Retina (tissue), 1 donor: ENCODE measurements at places on chromosomes 16 and 17.

DNA sequence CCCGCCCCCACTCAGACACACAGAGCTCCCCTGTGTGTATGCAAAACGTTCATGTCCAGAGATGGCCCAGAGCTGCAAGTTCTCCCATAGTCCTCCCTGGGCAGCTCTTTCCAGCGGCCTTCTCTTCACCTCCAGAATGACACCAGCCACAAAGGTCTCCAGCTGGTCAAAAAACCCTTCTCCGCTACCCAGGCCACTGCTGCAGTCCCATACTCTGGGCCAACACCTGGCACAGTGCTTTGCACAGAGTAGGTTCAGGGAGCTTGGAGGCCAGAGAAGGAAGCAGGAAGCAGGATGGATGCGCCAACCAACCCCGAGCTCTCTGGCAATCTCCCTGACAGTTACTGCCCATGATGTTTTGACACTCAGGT is 1.1 kb upstream of the STAT5B start:
- DNase-seq = no peak

GRCh38 chr17:2484876-2485275 is 26.8 kb downstream of the METTL16 start:
- peak; percentile 88 for DNase-seq

GRCh38 chr17:77735081-77735565 is 223.4 kb upstream of the TNRC6C start:
- peak; percentile 73 for DNase-seq

DNA sequence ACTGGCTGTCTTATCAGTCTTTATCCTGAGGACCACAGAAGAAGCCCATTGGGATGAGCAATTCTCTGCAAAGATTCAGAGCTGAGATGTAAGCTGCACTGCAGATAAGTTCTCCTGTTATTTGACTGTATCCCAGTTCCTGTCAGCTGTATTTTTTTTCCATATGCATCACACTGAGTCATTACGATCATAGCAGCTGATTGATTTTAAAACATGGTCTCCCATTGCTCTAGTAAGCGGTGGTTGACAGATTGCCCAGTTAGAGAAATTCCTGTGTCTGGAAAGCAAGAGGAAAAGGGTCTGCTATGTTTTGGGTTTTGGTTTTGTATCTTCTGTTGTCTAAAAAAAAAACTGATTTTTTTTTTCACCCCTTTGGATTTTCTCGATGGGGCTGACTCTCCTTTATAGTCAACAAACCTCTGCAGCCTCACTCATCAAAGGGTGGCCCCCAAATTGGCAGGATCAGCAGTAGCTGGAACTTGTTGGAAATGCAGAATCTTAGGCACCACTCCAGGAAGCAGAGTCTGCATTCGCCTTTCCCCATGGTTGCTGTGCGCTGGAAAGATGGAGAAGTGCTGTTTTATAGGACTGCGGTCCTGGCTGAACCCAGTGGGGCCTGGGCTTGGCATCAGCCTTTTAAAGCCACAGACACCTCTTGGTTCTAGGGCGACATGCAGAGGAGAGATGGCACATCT is 220.1 kb upstream of the MPHOSPH6 start:
- no peak for DNase-seq

- no peak for DNase-seq
Observed at GRCh38 chr16:84555418-84556196, 51.1 kb upstream of the MEAK7 start.

DNA sequence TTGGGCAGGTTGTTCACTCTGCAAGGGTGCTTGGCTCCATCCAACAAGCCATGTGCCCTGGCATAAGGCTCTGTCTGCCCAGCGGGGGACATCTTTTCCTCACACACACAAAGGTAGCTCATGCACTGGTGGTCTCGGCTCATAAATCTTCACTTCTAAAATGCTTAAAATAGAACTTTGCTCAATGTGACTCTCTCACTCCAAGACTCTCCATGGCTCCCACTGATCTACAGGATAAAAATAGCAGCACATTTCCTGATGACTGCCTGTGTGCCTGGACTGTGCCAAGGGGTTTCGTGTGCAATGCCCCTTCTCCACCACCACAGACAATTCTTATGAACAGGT is 15.1 kb upstream of the CIBAR2 start:
- DNase-seq = no peak

DNA sequence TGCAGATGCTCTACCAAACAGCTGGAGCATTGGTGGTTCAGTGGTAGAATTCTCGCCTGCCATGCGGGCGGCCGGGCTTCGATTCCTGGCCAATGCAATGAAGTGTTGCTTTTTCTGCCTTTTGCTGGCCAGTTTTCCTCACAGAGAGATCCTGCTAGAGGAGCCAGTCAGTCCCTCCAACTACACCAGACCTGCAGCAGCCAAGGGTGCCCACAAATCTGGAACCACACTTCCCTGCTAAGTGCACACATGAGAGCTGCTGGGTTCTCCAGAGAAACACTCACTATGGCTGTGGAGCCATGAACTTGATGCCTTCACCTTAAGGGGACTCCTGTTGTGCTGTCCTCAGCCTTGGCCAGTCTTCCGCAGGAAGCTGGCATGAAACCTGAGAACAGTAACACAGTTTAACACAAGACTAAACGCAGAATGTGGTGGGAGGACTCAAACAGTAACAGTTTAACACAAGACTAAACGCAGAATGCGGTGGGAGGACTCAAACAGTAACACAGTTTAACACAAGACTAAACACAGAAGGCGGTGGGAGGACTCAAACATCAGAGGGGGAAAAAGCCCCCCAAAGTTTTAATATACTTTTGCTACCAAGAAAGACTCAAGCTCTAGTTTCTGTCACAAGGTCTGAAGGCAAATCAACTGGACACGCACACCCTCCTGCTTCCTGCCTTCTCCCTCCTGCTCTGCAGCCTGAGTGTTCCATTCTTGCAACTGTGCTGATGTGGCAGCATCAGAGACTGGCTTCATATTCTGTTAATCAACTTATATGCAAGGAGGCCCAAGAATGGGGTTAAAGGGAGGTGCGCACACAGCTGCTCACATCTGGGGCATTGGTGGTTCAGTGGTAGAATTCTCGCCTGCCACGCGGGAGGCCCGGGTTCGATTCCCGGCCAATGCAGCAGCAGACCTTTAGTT is 12.0 kb downstream of the VAC14 start:
- no peak for DNase-seq

DNA sequence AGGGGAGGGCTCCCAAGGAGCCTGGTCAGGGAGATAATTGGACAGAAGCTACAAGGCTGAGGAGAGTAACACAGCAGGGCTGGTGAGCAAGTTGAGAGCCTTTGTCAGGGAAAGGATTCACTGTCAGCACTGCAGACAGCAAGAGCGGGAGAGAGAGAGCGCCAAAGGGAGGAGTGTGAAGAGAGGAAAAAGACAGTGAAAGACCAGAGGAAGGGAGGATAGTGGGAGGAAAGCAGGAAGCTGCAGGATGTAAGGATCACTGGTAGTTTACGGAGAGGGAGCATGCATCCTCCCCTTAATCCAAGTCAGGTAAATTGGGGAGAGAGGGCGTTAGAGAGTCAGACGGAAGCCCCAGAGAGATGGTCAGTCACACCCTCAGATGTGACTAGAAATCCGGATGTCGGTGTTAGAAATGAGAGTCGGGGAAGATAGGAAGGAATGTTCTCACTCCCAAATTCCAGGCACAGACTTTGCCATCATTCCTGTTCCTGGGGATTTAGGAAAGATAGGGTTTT is 13.8 kb upstream of the SPOP start:
- no peak for DNase-seq

DNA sequence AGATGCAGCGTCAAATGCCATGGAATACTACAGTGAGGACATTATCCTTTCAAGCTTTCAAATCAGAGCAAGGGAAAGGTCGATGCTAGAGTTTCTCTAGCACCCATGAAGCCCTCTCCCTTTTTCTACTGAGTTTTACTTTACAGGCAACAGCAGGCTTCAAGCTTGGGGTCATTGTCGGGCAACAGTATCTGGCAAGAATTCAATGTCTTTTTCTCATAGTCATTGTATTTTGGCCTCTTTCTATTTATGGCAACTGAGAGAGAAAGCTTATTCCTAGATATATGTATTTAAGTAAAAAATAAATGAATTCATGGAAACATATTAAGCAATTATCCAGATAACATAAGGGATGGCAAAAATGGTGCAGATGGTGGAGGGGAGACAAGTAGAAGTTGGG is 364 bp upstream of the CETP start:
- DNase-seq = no peak

GRCh38 chr17:75344666-75345065 is 55.4 kb upstream of the SLC25A19 start:
- DNase-seq = no peak

DNA sequence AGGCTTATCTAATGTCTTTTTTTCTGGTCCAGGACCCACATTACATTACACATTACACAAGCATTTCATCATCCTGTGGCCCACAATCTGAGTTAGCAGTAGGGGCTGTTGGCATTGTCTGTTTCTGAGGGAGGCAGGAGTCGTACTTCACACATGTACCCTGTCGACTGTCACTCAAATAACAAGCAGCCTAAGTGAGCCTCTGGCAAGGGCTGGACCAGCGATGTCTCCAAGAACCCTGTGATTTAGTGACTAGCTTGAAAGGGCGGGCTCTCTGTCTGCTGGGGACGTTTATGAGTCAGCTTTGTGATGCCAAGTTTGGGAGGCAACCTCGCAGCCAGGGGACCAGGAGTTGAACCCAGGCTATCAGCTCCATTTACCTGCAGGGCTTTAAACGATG is 251.4 kb downstream of the HS3ST3B1 start:
- no peak for DNase-seq

- no peak for DNase-seq
Observed at GRCh38 chr17:46832945-46833839, 14.7 kb upstream of the WNT3 start.

DNA sequence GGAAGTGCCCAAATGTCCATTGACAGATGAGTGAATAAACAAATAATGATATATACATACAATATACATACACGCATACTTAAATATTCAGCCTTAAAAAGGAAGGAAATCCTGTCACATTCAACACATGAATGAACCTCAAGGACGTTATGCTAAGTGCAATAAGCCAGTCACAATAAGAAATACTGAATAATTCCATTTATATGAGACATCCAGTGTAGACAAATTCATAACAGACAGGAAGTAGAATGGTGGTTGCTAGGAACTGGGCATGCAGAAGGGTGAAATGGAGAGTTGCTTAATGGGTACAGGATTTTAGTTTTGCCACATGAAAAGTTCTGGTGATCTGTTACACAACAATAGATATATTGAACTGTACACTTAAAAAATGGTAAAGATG is 8.8 kb upstream of the ITGB4 start:
- no peak for DNase-seq

GRCh38 chr17:79926142-79926604 is 86.9 kb upstream of the CBX4 start:
- no peak for DNase-seq

GRCh38 chr16:72847187-72848027 is 200.5 kb downstream of the ZFHX3 start:
- DNase-seq = peak; percentile 52

DNA sequence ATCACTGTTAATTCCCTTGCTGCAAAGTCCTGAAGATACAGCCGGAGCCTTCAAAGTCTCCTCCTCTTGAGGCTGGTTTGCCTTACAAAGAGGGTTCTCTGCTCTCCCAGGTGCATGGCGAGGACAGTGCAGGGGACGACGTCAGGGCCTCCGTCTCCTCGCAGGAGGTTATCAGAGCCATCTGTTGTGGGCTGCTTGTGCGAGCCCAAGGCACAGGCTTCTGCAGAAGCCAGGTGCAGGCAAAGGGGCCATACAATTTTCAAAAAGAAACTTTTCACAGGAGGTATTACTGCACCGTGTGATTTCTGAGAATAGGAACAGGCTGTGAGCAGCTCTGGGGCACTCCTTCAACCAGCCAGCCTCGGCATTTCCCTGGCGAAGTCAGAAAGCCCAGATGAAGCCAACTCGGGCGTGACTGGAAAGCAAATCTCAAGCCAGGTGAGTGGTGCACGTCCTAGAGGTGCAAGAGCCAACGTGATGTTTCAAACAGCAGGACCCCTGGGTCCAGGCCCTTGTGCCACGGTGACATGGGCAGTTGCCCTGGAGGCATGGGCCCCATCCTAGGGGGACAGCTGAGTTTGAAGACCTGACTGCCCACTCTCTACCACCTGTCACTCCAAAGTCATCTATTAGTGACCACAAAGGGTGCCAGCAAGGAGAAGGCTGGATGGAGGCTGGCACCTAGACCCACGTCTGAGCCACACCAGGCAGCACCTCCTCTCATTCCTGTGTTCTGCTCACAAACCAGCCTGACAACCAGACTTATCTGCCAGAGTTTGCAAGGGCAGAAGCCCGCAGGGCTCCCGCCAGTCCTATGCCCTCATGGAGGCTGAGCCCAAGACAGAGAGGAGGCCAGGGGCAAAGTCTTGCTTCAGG is 68.6 kb downstream of the SMPD3 start:
- no peak for DNase-seq

GRCh38 chr16:88522276-88522949 is 47.8 kb upstream of the ZC3H18 start:
- no peak for DNase-seq

- DNase-seq = peak; percentile 86
Observed at GRCh38 chr17:38867179-38867967, 2.5 kb upstream of the LASP1 start.

DNA sequence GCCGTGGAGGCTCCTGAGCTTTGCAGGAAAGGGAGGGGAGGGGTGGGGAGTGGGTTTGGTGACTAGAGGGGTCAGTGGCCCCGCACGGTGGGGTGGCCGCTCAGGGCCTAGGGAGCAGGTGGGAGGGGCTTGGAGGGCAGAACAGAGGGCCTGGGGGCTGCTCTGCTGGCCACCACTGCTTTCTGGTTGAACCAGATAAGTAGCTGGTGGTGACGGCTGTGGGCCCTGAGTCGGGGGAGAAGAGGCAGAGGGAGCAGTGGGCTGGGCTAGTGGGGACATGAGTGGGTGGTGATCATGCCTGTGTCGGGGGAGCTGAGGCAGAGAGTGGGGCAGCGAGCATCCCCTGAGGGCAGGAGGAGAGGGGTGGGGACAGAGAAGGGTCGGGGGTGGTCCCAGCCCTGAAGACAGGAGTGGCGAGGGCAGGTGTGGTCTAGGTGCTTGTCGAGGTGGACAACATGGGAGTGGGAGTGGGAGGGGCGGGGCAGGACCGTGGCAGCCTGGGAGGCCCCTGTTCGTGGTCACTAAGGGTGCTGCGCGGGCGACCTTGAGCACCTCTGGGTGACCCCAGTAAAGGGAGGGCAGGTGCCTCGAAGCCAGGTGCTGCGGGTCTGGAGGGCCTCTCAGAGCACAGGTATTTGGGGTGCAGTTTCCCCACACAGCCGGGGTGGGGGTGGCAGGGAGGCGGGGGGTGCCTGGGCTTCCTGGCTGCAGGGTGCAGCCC is 6.3 kb upstream of the CD7 start:
- no peak for DNase-seq

DNA sequence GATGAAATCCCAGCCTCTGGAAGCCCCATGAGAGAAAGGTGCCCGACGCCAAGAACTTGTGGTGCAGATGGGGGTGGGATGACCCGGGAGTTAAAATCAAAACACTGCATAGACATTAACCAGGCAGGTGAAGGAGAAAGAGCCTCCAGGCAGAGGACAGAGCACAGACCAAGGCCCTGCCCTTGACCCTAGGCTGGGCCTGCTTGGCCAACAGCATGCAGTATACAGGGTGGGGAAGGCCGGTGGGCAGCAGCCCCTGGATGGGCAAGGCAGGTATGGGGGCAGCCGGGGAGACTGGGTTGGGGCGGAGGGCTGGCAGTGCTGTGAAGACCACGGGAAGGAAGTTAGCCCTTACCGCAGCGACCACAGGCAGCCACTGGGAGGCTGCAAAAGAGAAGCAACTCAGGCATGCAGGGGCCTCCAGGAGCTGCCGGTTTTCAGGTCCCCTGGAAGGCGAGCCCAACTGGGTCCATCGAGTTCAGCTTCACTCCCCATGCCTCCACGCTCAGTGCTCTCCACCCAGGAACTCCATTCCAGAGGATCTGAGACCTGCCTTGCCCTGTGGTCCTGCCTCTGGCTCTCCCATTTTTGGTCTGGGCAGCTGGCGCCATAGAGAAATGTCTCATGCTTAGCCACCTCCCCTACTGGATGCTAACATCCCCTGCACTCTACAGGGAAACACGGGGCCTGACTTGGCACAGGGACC is 81.2 kb downstream of the C16orf95 start:
- no peak for DNase-seq
